ENCODE measurements at places on chromosomes 2 and 18.

DNA sequence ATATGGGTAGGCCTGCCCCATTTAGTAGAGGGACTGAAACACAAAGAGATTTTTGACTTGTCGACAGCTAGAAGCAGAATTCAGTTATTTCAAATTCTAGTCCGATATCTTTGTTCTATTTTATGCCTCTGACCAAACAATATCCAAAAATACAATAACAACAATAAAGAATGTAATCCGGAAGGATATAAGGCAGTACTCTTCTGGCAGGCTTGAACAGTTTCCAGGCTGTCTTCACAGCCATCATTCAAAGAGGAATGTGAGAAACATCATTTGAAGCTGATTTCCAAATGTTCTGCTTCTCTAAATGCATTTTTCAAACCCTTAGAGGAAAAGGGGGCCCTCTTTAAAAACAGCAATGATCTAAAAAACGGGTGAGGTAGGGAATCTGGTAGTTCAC is 36.7 kb upstream of the SPTBN1 start:
- no peaks in the 10 kb centered on the region for H3K27me3 ChIP-seq
- H3K27ac ChIP-seq, result no peak overlapping the region
- no peaks in the 10 kb centered on the region for H3K36me3 ChIP-seq
- no peak for DNase-seq
- no peak overlapping the region for H3K4me3 ChIP-seq

DNA sequence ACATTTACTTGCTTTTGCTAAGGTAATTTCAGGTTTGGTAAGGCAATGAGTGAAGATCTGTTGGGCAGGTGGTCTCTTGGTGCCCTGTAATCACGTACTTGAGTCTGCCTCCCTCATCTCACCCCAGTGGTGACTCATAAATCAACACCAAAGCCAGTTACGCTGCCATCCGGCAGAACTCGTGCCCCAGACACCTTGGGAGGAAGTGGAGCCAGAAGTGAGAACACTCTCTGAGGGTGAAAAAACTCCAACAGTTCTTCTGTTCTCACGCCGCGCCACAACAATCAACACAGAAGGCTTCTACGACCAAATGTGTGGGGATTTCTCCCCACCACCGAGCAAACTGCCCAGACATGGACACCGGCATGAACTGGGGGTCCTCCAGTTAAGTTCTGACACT is 206.2 kb downstream of the ARL4C start:
- no peak overlapping the region for H3K27ac ChIP-seq
- no peaks in the 10 kb centered on the region for H3K36me3 ChIP-seq
- no peaks in the 10 kb centered on the region for H3K27me3 ChIP-seq
- no peak overlapping the region for H3K4me3 ChIP-seq
- no peak for DNase-seq

GRCh38 chr2:217604527-217605194 is 398.1 kb downstream of the TNS1 start:
- no peak overlapping the region for H3K27ac ChIP-seq
- DNase-seq, result no peak
- H3K4me1 ChIP-seq, result peaks cover 6% of the 10 kb centered on the region
- no peaks in the 10 kb centered on the region for H3K27me3 ChIP-seq
- no peaks in the 10 kb centered on the region for H3K36me3 ChIP-seq
- H3K4me3 ChIP-seq, result no peak overlapping the region

- no peaks in the 10 kb centered on the region for H3K36me3 ChIP-seq
- peak overlapping the region; percentile 87 for H3K27ac ChIP-seq
- peaks cover 42% of the 10 kb centered on the region for H3K4me1 ChIP-seq
- no peaks in the 10 kb centered on the region for H3K27me3 ChIP-seq
Observed at GRCh38 chr2:8636041-8636491, 45.8 kb upstream of the ID2 start.

DNA sequence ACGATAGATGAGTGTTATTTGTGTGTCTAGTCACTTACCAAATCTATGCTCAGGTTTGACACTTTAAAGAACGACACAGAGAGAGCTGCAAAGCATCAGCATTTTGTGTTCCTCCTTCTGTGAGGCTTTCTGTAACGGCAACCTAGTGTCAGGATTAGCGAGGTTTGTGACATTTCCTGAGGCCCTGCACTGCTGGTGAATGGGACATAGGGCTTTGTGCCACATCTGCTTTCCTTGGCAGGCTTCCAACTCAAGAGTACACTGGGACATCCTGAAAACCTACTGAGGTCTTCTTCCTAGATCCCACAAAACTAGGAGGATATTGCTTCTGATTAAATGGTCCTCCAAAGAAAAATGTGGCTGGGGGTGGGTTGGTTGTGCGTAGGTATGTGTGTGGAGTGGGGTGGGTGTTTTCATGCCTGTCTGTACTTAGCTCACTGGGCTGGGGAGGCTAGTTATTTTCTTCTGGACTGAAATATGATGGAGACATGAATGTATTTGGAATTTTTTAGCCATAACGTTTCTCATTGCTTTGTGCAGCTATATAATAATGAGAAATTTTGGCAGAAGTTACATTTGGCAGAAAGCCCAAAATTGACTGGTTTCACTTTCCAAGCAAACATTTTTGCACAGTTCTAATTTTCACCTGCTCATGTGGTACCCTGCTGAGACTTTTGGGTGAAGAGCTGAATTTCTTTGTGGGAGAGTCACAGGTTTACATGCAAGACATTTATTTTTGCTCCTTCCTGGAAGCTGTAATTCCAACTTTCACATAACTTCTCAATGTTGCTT is 308.4 kb downstream of the XIRP2 start:
- no peaks in the 10 kb centered on the region for H3K27me3 ChIP-seq

GRCh38 chr2:218856167-218856895 is 3.3 kb upstream of the WNT6 start:
- DNase-seq, result no peak
- peaks cover 100% of the 10 kb centered on the region for H3K27me3 ChIP-seq
- H3K36me3 ChIP-seq, result no peaks in the 10 kb centered on the region
- no peak overlapping the region for H3K27ac ChIP-seq
- H3K4me1 ChIP-seq, result peaks cover 24% of the 10 kb centered on the region

- no peaks in the 10 kb centered on the region for H3K27me3 ChIP-seq
- peak; percentile 35 for DNase-seq
- no peak overlapping the region for H3K27ac ChIP-seq
- H3K4me3 ChIP-seq, result no peak overlapping the region
- H3K4me1 ChIP-seq, result peaks cover 3% of the 10 kb centered on the region
Observed at GRCh38 chr2:54497763-54498680, 41.9 kb downstream of the SPTBN1 start.

DNA sequence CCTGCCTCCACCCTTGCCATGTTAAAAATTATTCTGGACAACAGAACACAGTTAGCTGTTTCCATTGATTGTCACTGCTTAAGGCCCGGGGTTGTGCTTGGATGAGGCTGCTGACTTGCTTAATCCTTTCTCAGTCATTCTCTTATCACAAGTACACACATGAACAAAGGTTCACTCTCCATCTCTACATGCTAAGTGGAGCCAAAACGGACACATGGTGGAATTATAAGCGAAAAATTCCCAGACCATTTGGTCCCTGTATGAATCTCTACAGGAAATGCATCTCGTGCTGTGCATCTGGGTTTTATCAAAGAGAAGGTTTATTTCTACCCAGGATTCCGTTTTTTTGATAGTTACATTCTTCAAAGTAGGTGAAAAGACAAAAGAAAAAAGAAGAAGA is 177.5 kb upstream of the ETAA1 start:
- no peaks in the 10 kb centered on the region for H3K27me3 ChIP-seq
- no peak overlapping the region for H3K4me3 ChIP-seq
- no peak overlapping the region for H3K27ac ChIP-seq

- H3K36me3 ChIP-seq, result peaks cover 6% of the 10 kb centered on the region
- no peak overlapping the region for H3K4me3 ChIP-seq
- no peaks in the 10 kb centered on the region for H3K27me3 ChIP-seq
- no peak for DNase-seq
- no peak overlapping the region for H3K27ac ChIP-seq
Observed at GRCh38 chr2:96715658-96716057, 24.2 kb downstream of the LMAN2L start.

GRCh38 chr18:26181343-26181826 is 44.9 kb upstream of the TAF4B start:
- no peaks in the 10 kb centered on the region for H3K27me3 ChIP-seq
- no peak overlapping the region for H3K4me3 ChIP-seq
- H3K27ac ChIP-seq, result no peak overlapping the region
- H3K4me1 ChIP-seq, result no peaks in the 10 kb centered on the region

DNA sequence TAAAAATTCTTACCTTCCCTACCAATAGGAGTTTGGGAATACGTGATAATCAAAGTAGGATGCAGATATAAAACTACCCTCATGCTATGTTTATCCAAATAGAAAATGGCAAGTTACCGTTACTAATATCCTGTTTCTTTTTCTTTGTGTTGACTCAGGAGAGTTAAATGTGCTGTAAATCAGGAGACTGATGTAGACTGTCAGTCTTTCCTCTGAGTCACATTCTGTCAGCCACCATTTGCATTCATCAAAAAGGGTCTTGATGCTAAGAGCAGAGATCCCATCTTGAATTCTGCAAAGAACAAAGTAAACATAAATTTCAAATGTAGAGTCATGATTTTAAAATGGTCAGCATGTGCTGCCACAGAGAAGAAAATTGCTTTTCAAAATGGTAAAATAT is 712.8 kb downstream of the SOCS6 start:
- no peak overlapping the region for H3K4me3 ChIP-seq
- no peaks in the 10 kb centered on the region for H3K27me3 ChIP-seq
- H3K36me3 ChIP-seq, result no peaks in the 10 kb centered on the region
- no peaks in the 10 kb centered on the region for H3K4me1 ChIP-seq

GRCh38 chr18:45837283-45838070 is 12.0 kb downstream of the SIGLEC15 start:
- H3K27me3 ChIP-seq, result peaks cover 49% of the 10 kb centered on the region
- H3K36me3 ChIP-seq, result no peaks in the 10 kb centered on the region
- H3K4me1 ChIP-seq, result peaks cover 21% of the 10 kb centered on the region
- no peak overlapping the region for H3K27ac ChIP-seq
- DNase-seq, result peak; percentile 88

GRCh38 chr2:28346587-28346986 is 46.1 kb upstream of the FOSL2 start:
- DNase-seq, result no peak
- H3K27ac ChIP-seq, result no peak overlapping the region
- no peak overlapping the region for H3K4me3 ChIP-seq
- H3K4me1 ChIP-seq, result peaks cover 34% of the 10 kb centered on the region

GRCh38 chr2:230457073-230457768 is 41.2 kb downstream of the SP100 start:
- H3K27ac ChIP-seq, result no peak overlapping the region
- H3K4me3 ChIP-seq, result no peak overlapping the region
- DNase-seq, result no peak

- H3K27ac ChIP-seq, result no peak overlapping the region
- no peaks in the 10 kb centered on the region for H3K27me3 ChIP-seq
- peaks cover 13% of the 10 kb centered on the region for H3K4me1 ChIP-seq
- DNase-seq, result peak; percentile 38
Observed at GRCh38 chr2:226865710-226866109, 29.9 kb downstream of the RHBDD1 start.

DNA sequence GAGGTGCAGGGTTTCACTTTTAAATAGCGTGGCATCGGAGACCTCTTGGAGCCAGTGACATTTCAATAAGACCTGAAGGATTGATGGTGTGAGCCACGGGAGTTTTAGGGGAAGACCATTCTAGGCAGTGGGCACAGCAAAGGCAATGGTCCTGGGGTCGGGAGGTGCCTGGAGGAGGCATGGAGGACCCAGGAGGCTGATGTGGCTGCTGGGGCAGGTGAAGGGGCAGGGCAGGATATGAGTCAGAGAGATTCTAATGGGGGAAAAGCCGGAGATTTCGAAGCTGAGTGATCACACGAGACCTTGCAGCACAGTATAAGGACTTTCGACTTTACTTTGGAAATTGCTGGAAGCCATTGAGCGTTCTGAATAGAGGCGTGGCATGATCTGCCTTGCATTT is 79.6 kb upstream of the KCNE4 start:
- H3K36me3 ChIP-seq, result no peaks in the 10 kb centered on the region
- H3K27me3 ChIP-seq, result no peaks in the 10 kb centered on the region
- H3K4me3 ChIP-seq, result no peak overlapping the region
- no peak for DNase-seq
- no peak overlapping the region for H3K27ac ChIP-seq

- no peaks in the 10 kb centered on the region for H3K27me3 ChIP-seq
- DNase-seq, result no peak
- no peak overlapping the region for H3K27ac ChIP-seq
- H3K36me3 ChIP-seq, result no peaks in the 10 kb centered on the region
Observed at GRCh38 chr2:114421781-114422180, 20.7 kb upstream of the DPP10 start.

- peak overlapping the region; percentile 94 for H3K4me3 ChIP-seq
- H3K27ac ChIP-seq, result peak overlapping the region; percentile 64
- H3K27me3 ChIP-seq, result no peaks in the 10 kb centered on the region
- H3K4me1 ChIP-seq, result peaks cover 5% of the 10 kb centered on the region
- peak; percentile 12 for DNase-seq
Observed at GRCh38 chr2:55268288-55268906, 634 bp downstream of the MTIF2 start.

DNA sequence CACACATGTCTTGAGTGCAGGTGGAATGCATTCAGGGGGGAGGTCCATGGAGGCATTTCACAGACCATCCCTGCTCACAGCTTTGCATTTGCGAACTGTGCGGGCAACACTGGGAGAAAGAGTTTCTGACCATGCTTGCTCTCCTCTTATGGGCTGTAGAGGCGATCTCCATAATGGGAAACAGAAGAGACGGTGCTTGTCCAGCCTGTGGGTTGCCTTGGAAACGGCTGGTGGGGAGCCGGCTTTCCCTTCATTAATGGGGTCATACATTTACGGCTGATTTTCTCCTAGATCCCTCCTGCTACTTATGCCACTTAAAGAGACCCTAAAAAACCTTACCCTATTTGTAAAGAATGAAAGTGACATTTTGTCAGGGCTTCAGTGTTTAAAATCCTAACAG is 147.4 kb downstream of the SOX11 start:
- H3K4me3 ChIP-seq, result no peak overlapping the region
- H3K27ac ChIP-seq, result no peak overlapping the region
- peaks cover 13% of the 10 kb centered on the region for H3K4me1 ChIP-seq
- no peaks in the 10 kb centered on the region for H3K27me3 ChIP-seq

GRCh38 chr18:10454681-10455557 is 484 bp downstream of the APCDD1 start:
- no peak overlapping the region for H3K27ac ChIP-seq
- peaks cover 74% of the 10 kb centered on the region for H3K27me3 ChIP-seq
- H3K4me3 ChIP-seq, result peak overlapping the region; percentile 57

GRCh38 chr18:68623342-68623741 is 91.6 kb downstream of the TMX3 start:
- H3K36me3 ChIP-seq, result no peaks in the 10 kb centered on the region
- H3K27ac ChIP-seq, result no peak overlapping the region
- H3K4me3 ChIP-seq, result no peak overlapping the region
- peak; percentile 79 for DNase-seq
